Activated CD4-positive, alpha-beta T cell treated with anti-CD3 and anti-CD28 coated beads, Interleukin-2, amount 50 U/mL, for 1 hour (primary cell): ENCODE measurements at places on chromosomes 5 and 9.

GRCh38 chr5:40675396-40676133 lies 4.2 kb upstream of the PTGER4 start:
- DNase-seq: no peak

DNA sequence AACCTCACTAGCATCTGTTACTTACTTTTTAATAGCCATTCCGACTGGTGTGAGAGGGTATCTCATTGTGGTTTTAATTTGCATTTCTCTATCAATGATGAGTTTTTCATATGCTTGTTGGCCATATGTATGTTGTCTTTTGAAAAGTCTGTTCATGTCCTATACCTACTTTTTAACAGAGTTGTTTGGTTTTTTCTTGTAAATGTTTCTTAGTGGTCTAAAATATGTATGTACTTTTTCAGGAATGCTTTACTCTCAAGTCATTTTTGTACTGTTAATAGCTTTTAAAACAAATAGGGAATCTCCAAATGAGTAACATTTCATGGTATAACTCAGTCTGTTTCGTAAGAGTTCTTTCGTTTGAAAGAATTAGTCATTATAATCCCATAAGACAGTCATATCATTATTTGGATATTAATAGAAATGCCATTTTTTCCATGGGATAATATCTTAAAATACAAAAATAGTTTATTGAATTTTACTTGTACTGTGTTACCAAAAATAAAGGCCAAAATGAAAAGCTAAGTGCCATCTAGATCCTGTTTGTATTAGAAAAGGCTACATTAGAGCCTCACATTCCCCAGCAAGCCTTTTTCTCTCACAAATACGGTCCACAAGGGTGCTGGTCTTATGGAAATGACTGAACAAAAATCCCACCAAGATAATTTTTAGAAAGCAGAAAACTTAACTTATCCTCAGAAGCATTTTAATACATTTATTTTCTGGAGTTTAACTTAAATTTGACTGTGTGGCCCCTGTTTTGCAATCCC lies 247.7 kb downstream of the PJA2 start:
- DNase-seq: no peak

GRCh38 chr5:27171761-27172261 lies 133.4 kb upstream of the CDH9 start:
- DNase-seq: no peak

DNA sequence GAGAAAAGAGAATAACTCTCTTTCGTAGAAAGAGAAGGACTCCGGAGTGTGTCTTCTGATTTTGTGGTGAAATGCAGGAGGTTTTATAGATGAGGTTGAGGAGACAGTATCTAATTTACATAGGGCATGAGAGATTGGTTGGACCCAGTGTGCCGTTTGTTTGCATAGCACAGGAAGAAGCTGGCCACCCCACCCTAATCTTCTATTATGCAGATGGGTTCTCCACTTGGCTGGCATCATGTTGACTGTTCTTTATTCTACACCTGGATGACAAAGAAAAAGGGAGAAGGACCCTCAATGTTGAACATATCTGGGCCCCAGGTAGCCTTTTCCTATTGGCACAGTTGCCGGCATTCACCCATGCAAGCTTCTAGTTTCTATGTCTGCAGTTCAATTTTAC lies 23.2 kb upstream of the MINAR2 start:
- DNase-seq: no peak

- no peak for DNase-seq
Observed at GRCh38 chr9:104850786-104851545, 77.0 kb downstream of the ABCA1 start.

DNA sequence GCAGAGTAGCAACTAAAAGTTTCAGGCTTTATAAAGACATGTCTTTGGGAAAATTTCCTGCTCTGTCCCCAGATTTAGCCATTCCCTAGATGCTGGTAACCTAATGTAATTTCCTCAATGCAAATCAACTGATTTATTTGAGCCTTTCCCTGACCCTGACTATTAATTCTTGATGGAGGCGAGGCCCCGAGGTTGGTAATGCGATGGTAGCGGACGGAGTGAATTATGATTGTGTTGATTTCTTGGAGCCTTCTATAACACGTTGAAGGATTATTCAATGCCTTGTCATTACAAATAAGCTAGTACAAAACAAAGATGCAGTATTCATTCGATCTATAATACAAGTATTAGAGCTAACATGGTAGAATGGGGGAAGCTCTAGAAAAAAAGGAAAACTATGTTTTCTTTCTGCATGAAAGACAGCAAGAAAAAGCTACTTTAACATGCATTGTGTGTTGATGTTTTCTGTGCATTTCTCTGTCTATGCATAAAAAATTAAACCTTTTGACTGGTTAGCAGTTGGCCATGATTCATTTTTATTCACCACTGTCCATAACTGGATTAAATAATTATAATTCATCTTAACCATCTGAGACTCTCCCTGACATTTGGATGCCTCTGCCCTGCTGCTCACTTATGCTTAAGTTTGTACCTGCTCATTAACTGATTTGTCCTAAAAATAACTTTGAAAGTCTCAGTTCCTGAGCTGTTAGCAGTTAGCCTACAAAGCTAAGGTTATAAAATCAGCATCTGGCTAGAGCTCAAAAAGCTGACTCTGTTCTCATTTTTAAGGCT lies 490.2 kb upstream of the NUDT12 start:
- DNase-seq: no peak

- no peak for DNase-seq
Observed at GRCh38 chr5:132751444-132751843, 4.2 kb downstream of the CCNI2 start.

- DNase-seq: no peak
Observed at GRCh38 chr5:93674866-93675459, 66.4 kb downstream of the POU5F2 start.

DNA sequence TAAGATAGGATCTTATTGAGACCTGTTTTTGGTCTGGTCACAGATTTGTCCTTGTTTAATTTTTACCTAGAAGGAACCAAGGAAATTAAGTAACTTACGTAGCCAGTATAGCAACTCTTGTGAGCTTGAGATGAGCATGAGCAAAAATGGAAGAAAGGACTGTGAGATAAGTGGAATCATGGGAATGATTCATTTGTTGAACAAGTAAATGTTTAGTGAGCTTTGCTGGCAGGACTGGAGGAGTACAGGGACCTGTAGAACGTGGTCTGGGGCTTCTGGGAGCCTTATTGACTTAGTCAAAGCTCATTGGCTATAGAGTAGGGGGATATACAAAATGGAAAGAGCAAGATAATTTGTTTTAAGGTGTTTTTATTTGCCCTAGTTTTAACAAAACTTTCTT lies 3.0 kb downstream of the RAD23B start:
- DNase-seq: no peak

DNA sequence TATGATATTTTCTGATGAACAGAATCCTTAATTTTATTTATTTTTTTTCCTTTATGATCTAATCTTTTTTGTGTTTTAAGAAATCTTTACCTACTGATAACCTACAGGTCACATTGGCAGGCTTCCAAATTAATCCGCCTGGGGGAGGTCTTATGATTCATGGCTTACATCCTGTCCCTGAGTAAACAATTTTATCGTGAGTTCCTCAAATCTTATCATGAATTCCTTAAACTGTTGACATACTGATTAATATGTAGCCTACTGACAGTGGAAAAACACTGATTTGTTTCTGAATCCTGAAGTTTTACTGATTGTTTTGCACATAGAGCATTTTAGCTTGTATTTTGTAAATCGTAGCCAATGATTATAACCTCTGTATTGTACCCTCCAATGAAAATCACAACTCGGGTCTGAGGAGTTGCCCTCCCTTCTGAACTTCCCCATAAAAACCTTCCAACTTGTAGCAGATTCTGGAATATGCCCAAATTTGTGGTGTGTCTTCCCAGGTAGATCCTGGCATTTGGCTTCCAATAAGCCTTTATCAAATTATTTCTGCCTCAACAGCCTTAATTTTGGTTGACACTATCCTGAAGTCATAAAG lies 105.6 kb downstream of the VCAN start:
- DNase-seq: no peak

- no peak for DNase-seq
Observed at GRCh38 chr5:6202149-6202967, 176.0 kb downstream of the MED10 start.

DNA sequence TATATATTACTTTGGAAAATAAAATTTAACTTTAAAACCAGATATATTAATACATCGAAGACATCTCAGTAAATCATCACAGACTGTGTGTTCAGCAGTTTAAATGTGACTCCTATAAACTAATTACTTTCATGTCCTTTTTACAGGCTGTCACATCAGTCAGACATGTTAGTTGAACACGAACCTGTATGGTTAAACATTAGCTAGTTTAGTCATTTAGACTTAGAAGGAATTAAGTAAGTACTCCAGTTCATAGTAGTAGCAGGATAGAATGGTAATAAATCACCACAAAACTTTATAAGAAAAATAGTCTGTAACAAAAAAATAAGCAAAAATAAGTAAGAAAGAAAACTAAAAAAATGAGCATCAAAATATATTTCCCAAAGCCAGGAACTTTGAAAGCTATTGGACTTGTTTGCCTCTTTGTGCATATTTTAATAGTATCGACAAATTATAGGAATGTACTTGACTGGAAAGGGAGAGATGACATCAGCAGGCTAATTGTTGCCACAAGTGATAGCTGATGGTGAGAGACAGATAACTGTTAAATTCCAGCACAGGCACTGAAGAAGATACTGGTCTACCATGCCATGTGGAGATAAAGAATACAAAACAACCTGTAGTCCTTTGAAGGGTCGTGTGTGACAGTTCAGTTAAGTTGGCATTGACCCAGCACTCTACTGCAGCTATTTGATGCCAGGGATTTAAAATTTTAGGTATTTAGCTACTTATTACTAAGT lies 83.9 kb downstream of the RIC1 start:
- no peak for DNase-seq

DNA sequence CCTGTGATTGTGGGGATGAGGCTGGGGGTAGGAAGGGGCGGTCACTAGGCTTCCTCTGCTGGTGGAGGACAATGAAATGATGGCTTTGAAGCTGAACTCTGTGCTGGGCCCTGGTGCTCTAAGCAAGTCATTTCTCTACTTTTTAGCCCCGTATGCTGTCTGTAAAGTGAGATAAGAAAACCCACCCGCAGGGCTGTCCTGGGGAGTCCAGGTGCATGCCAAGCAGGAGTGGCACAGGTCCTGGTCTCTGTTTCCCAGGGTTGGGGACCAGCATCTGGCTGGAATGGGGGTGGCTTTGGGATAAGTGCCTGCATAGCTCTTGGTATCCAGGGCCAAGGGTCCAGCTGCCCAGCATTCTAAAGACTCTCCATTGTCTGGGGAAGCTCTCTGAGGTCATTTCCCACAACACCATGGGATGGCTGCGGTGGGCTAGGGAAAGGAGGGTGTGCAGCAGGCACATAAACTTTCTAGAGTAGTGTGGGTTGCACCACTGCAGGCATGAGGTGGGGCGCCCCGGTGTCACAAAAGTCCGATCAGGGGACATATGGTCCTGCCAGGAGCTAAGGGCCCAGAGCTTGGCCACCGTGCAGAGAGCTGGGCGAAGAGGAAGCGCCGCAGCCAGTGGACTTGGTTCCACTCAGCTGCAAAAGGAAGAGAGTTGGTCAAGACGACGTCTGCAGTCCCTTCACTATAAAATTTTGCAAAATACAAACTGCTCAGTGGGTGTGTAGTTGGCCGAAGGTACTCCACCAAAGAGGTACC lies 25.6 kb upstream of the GTF3C5 start:
- no peak for DNase-seq

DNA sequence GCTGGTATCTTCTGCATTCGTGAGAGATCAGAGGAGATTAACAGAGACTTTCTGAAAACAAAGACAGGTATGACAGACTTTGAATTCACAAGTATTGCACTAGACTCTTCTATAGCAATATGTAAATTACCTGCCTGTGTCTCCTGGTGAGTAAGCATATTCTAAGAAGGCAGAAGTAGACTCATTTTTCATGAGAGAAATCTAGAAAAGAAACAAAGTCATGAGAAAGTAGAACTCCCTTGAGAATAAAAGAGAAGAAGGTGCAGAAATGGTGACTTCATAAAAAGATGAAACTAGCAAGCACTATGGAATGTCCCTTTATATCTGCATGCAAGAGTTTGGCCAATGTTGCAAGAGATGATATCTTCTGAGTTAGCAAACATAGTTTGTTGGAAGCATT lies 419.8 kb downstream of the DMRT2 start:
- DNase-seq: no peak

- no peak for DNase-seq
Observed at GRCh38 chr9:85038824-85039608, 369.5 kb downstream of the NTRK2 start.

- no peak for DNase-seq
Observed at GRCh38 chr5:53965459-53965858, 344.9 kb downstream of the ARL15 start.

- no peak for DNase-seq
Observed at GRCh38 chr9:3520564-3520963, 5.2 kb downstream of the RFX3 start.

GRCh38 chr5:147780924-147781573 lies 1.5 kb downstream of the JAKMIP2 start:
- no peak for DNase-seq

DNA sequence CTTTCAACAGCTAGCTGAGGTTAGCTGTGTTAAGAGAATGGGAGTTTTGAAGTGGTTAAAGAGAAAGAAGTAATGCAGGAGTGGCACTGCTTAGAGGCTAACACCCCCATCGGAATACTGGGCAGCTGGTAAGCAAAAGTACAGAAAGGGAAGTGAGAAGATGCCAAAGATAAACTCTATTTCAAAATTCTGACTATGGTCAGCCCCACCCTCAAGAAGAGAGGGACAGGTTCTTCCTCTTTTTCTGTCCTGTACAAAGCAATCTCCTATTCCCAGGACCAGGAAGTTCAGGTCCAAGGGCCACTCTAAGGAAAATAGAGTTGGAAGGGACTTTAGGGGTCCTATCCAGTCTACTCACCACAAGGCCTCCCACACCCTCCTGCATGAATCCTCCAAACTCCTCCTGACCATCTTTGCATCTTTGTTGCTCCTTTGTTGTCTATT lies 45.9 kb upstream of the JAK2 start:
- DNase-seq: no peak

GRCh38 chr5:78672154-78672553 lies 23.6 kb upstream of the LHFPL2 start:
- DNase-seq: no peak

DNA sequence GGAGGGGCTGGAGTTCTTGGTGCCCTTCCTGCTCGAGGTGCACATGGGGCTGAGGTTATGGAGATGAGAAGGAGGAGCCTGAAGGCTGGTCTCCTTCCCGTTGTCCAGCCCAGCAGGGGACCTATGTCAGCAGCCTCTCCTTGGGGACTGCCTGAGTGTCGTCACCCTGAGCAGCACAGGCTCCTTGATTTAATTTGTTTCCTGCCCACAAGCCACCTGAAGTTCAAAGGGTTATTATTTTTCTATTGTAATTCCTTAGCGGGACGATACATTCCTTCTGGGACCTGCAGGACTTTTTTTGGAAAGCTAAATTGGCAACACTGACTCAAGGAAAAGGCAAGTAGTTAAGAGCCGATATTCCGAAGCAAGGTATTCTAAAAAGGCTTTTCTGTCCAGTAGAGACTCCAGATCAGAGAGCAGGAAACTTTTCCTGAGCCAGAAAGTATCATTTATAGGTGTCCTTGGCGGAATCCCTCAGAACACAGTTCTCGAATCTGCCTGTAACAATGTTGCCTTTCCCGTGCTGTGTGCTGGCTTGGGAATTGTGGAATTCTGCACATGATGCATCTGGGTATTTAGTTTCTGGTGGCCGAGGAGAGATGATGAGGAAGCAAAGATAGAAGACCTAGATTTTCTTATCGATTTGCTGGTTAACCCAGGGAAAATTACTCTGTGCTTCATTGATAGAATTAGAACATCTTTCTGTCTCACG lies 55.4 kb downstream of the ARHGAP26 start:
- no peak for DNase-seq
